Activated CD8-positive, alpha-beta memory T cell treated with anti-CD3 and anti-CD28 coated beads, Interleukin-2, amount 10 ng/mL, durations not matched to agents 7 days and 5 days (primary cell): ENCODE measurements at places on chromosomes 6 and 20. TPM values are rescaled to one million over a fixed set of nuclear protein-coding genes. Genes with fewer than 3 reads are reported as not detected.

DNA sequence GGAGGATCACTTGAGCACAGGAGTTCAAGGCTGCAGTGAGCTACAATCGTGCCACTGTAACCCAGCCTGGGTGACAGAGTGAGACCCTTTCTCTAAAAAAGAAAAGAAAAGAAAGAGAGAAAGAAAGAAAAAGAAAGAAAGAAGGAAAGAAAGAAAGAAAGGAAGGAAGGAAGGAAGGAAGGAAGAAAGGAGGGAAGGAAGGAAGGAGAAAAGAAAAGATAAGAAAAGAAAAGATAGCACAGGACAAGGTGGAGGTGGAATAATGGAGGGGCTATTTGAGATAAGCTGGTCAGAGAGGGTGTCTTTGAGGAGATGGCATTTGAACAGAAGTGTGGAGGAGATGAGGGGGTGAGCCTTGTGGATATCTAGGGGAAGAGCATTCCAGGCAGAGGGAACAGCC, 2.7 kb upstream of the PDRG1 start:
- no peak for DNase-seq
- H3K27me3 ChIP-seq: peaks cover 21% of the 10 kb centered on the region
- no peak overlapping the region for H3K27ac ChIP-seq
- peaks cover 23% of the 10 kb centered on the region for H3K4me1 ChIP-seq
- H3K36me3 ChIP-seq: peaks cover 7% of the 10 kb centered on the region
- no peak overlapping the region for H3K4me3 ChIP-seq

GRCh38 chr6:52424513-52424912, 4.4 kb downstream of the EFHC1 start:
- no peak overlapping the region for H3K27ac ChIP-seq
- peaks cover 2% of the 10 kb centered on the region for H3K4me1 ChIP-seq
- no peaks in the 10 kb centered on the region for H3K27me3 ChIP-seq
- no peak overlapping the region for H3K4me3 ChIP-seq
- DNase-seq: no peak
- no peaks in the 10 kb centered on the region for H3K36me3 ChIP-seq

DNA sequence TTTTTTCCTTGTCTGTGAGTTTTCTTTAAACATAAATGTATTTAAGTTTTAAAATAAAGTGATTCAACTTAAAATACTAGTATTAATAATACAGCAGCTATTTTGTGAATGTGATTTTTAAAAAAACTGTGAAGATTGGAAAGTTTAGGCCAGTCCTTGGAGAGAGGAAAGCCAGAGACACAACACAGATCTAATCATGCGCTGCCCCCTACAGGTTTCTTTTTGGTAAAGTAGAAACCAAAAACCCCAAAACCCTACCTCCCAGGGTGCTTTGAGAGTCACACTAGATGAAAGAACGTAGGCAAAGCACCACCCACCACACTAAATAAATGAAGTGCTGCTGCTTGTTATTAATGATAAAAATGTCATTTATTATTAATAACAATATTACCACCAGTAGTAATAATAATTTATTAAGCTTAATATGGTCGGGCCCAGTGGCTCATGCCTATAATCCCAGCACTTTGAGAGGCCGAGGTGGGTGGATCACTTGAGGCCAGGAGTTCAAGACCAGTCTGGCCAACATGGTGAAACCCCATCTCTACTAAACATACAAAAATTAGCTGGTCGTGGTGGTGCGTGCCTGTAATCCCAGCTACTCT, 33.7 kb downstream of the SLC9A8 start:
- peaks cover 8% of the 10 kb centered on the region for H3K4me1 ChIP-seq
- peaks cover 23% of the 10 kb centered on the region for H3K36me3 ChIP-seq
- no peaks in the 10 kb centered on the region for H3K27me3 ChIP-seq
- H3K27ac ChIP-seq: no peak overlapping the region

DNA sequence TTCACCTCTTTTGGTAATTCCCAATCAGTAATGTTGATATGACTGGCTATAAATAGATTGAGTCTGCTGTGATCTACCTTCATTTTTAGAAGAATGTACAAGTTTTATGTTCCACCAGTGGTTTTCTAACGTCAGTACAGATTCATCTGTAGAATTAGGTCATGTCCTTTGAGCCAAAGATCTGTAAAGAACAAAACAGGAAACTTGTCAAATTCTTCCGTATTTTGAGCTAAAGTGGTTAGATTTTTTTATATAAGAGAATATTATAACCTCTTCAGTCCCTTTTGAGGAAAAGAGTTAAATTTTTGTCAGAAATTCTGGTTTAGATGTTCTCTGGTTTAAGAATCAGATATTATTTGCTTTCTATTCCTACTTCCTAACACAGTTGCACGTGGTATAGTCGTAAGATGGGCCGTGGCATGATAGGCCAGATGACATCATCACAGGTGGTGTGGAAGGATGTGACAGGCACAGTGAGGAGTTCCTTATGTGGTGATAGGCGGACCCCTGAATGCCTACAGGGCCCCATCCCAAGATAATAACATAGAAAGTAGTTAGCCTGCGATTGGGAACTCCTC, 62.3 kb downstream of the SNX9 start:
- peaks cover 26% of the 10 kb centered on the region for H3K4me1 ChIP-seq
- peak; percentile 82 for DNase-seq
- H3K4me3 ChIP-seq: no peak overlapping the region
- peaks cover 29% of the 10 kb centered on the region for H3K36me3 ChIP-seq
- peak overlapping the region; percentile 68 for H3K27ac ChIP-seq

DNA sequence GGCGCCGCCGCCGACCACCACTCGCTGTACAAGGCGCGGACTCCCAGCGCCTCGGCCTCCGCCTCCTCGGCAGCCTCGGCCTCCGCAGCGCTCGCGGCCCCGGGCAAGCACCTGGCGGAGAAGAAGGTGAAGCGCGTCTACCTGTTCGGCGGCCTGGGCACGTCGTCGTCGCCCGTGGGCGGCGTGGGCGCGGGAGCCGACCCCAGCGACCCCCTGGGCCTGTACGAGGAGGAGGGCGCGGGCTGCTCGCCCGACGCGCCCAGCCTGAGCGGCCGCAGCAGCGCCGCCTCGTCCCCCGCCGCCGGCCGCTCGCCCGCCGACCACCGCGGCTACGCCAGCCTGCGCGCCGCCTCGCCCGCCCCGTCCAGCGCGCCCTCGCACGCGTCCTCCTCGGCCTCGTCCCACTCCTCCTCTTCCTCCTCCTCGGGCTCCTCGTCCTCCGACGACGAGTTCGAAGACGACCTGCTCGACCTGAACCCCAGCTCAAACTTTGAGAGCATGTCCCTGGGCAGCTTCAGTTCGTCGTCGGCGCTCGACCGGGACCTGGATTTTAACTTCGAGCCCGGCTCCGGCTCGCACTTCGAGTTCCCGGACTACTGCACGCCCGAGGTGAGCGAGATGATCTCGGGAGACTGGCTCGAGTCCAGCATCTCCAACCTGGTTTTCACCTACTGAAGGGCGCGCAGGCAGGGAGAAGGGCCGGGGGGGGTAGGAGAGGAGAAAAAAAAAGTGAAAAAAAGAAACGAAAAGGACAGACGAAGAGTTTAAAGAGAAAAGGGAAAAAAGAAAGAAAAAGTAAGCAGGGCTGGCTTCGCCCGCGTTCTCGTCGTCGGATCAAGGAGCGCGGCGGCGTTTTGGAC, 2.0 kb downstream of the SOX4 start:
- H3K4me1 ChIP-seq: peaks cover 19% of the 10 kb centered on the region
- peak overlapping the region; percentile 67 for H3K27ac ChIP-seq
- H3K4me3 ChIP-seq: peak overlapping the region; percentile 74
- H3K27me3 ChIP-seq: peaks cover 55% of the 10 kb centered on the region
- H3K36me3 ChIP-seq: no peaks in the 10 kb centered on the region

DNA sequence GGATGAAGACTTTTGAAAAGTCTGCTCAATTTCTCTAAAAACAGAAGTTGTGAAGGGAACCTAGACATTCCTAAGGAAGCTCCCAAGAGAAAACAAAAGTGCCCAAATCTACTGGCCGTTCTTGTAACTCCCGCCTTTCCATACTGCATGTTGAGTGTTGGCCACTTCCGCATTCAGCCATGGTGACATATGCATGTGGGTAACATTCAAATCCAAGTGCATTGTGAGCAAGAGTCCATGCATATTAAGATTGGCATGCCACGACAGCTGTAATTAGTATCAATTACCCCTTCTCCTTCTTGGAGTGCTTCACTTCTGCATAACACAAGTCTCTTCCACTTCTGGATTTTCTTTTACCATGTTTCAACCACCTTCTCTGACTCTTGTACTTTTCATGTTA, 8.4 kb downstream of the SLC35D3 start:
- H3K27me3 ChIP-seq: peaks cover 25% of the 10 kb centered on the region
- no peak overlapping the region for H3K4me3 ChIP-seq
- no peak overlapping the region for H3K27ac ChIP-seq
- H3K36me3 ChIP-seq: no peaks in the 10 kb centered on the region
- DNase-seq: no peak

GRCh38 chr6:169960003-169960344, 208.6 kb downstream of the ERMARD start:
- H3K4me1 ChIP-seq: peaks cover 11% of the 10 kb centered on the region
- no peak for DNase-seq
- H3K27ac ChIP-seq: no peak overlapping the region
- H3K27me3 ChIP-seq: peaks cover 45% of the 10 kb centered on the region
- no peaks in the 10 kb centered on the region for H3K36me3 ChIP-seq

Gene ARMC12
- total RNA-seq: 0.45 TPM

Gene RHAG
- total RNA-seq: not detected
